ENCODE measurements at places on chromosomes 5 and 9.

GRCh38 chr9:2907411-2907810 is 63.5 kb upstream of the PUM3 start:
- no peak for DNase-seq

DNA sequence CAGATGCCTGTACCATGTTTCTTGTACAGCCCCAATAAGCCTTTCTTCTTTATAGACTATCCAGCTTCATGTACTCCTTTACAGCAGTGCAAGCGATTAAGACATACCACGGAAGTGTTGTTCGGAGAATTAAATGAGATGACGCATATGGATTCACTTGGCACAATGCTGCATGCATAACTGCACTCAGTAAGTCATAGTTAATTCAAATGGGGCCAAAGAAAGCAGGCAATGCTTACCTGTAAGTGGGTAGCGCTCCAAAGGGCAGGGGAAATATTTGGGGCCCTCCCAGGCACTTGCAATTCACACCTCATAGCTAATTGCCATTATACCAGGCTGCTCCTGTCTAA is 7.7 kb upstream of the ADRA1B start:
- no peak for DNase-seq

GRCh38 chr9:112355427-112355897 is 22.0 kb upstream of the PTBP3 start:
- no peak for DNase-seq

DNA sequence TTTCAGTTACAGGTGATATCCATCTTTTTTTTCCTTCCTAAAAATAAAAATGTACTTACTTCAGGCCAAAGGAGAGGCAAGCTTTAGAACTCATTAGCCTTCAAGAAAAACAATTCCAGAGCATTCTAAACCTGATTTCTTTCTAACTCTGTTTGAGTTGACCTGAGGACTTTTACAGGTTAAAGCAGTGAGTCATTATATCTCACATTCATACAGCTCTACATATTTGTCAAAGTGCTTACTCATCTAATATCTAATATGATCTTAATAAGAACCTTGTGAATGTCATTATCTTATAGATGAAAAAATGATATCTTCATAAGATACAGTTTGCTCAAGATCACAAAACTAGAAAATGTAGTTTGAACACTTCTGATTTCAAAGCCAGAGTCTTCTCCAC is 149.2 kb upstream of the CDKN2B start:
- DNase-seq, result no peak

GRCh38 chr9:99020786-99021436 is 77.2 kb downstream of the COL15A1 start:
- DNase-seq, result no peak

DNA sequence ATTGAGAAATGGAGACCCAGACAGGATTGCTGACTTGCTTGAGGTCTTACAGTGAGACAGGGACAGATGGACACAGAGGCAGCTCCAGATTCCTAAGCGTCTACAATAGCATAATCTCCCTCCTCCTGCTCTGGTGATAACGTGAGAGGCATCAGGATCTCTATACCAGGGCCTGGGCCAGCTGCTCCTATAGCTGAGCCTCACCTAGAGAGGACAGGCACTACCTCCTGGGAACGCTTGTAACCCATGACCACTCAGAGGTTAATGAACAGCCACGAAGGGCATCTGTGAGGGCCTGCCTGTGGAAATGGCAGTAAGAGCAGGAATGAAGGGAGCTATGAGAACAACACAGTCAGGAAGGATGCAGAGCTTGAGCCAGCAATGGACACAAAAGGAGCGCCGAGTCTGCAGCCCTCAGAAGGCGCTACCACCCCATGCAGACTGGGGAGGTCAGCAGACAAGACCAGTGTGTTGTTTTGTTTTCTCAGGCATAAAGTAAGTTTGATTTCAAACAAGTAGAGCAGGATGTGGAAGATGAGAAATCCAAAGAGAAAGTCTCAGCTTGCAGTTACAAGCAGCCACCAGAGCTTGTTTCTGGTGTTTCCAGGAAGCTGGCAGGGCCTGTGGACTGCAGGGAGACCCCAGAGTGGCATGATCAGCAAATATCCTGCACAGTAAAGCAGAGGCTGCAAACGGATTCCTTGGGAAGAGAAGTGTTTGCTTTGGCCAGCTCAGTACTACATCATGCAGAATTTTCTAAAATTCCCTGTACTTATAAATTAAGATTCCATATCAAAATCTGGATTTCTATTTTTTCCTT is 17.4 kb downstream of the ANKS6 start:
- DNase-seq, result no peak

DNA sequence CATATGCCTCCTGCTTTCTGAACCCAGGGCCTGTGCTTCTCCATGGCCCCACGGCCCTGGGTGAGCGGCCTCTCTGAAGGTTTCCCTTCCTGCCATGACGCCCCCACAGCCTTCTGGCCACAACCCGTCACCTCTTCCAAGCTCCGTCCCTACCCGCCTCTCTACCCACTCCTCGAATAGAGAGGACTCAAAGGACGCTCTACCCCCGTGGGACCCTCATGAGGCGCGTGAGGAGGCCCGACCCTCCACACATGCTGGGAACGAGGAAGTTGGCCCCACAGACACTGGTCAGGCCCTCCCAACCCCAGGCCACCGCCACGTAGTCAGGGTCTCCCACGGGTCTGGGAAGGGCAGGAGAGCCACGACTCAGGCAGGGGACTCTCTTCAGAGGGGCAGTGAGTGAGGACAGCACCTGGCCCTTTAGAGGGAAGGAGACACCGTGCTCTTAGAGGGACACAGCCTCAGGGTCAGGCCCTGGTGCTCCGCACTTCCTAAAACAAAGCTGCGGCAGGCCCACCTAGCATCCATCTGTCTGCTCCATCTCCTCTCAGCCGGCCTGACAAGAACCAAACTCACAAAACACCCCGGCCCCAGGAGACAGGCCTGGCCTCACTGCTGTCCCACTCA is 5.3 kb downstream of the BRD3 start:
- DNase-seq, result no peak

DNA sequence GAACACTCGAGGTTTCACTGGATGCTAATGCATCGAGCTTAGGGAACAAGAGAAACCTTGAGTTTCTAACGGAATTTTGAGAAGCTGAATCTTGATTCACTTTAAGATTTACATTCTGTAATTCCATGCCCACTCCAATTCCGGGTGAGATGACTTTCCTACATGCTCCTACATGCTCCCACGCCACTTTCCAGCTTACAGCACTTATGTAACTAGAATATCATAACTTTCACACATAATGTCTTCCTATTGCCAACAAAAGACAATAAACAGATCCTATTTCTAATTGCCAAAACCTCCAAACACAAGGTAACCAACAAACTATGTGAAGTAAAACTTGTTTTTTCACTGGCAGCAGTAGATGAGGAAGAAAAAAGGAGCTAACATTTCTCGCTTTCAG is 72.9 kb downstream of the ECPAS start:
- DNase-seq, result no peak

GRCh38 chr9:95107001-95107749 is 210.3 kb downstream of the FANCC start:
- DNase-seq, result no peak

DNA sequence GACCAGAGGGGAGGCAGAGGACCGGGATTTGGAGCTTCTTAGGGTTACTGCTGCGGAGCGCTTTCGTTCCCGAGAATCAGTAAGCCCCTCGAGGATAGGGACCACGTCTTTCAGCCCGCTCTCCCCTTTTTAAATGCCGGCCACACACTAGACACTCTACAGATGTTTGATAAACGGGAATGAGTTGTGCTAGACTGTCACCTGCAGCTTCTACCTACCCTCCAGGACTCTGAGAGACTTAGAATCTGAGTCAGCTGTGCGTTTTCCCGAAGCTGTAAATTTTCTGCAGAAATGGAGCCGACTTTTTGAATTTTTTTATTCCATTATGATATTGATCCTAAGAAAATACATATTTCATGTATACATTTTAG is 670 bp downstream of the CCDC171 start:
- no peak for DNase-seq

DNA sequence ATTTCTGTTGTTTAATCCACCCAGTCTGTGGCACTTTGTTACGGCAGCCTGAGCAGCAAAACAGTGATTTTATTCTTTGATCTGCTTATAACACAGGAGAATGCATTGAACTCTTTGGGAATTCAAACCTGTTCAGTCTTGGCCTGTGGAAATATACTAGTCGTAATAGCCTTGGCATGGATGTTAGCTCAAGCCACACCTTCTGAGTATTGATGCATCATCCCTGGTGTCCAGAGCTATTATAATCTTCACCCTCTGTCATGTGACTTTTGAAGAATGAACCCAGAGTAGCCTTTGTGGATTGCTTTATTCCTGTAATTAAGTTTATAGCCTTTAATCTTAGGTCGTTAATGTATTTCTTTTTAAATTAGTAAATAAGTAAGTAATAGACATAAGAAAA is 50.8 kb upstream of the TEX48 start:
- DNase-seq, result no peak

- no peak for DNase-seq
Observed at GRCh38 chr5:59785676-59786333, 107.7 kb downstream of the PDE4D start.

DNA sequence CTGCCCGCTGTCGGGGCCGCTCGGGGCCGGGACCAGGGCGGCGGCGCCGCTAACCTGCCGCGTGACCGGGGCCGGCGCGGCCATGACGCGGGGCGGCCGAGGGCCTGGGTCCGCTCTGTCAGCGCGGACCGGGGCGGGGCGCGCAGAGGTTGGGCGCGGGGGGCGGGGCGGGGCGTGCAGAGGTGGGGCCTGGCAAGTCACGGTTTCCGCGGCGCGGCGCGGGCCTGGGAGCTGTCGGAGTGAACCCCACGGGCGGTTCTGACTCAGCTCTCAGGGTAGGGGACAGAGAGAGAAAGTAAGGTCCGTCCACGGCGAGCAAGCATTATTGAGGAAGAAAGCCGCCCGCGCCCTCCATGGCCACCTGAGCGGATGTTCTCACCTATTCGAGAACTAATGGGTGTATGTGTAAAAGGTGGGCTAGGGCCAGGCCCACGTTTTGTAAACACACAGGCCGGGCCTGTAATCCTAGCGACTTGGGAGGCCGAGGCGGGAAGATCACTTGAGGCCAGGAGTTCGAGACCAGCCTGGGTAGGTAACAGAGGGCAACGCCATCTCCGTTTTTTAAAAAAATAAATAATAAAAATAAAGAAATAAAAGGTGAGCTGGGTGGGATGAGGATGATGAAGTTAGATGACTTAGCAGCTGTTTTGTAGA is at the start of gene PRXL2C:
Gene PRXL2C, minus strand, starts transcription at position 120 of the 654 bp plus-strand sequence. Its CDS starts 36 bp downstream, at position 84.
- DNase-seq, result peak; percentile 68

DNA sequence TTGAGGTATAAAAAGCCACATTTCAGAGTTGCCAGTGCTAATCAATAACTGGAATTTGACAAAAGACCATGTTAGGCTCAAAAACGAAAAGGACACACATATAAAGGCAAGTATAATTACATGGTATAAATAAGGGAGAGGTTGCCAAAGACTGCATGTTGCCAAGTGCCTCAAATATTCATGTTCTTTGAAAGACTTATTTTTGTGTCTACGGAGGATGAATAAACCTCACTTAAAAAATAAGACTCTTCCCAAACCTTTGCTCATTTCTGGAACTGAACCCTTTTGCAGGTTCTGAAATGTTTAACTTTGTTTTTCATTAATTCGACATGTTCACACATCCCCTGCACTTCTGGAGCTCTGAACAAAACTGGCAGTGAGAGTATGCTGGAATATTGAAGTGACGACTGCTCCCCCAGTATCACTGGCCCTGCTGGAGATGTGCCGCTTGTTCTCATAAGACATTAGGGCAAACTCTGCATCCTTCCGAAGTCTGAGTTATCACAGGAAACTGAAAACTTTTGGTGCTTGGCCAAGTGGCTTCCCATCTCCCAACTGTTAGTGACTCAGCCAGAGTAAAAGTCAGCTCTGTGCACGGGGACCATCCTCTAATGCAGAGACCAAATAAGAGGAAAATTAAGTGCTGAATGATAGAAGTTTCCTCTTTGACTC is 336.8 kb downstream of the GLIS3 start:
- DNase-seq, result no peak

DNA sequence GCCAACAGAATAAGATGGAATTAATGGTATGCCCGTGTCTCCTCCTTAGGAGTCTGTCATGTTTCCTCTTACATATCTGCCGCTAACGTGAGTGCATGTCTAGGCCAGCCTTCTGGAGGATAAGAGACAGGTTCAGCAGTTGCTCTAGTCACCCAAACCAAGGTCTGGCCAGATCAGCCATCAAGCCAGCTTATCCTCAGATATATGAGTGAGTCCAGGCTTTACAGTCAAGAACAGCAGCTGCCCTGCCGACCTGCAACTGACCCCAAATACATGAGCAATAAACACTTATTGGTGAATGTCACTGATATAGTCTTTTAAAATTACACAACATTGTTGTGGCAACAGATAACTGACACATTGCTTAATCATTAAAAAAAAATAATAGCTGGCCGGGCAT is 123.5 kb downstream of the TSSK1B start:
- no peak for DNase-seq

DNA sequence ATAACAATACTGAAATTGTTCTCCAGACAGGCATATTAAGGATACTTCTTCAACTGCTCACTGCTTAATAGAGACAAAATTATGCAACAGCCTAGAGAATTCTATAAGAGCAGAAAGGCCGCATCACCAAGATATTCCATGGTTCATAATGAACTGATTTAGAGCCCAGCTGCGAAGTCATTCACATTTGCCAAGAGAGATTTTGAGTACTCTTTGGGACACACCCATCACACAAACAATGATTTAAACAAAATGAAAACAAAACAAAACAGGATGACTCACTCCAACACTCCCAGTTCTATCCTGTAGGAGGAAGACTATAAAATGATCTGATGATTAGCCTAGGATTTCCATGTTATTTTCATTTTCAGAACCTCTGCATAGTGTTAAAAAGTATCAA is 145.7 kb upstream of the GNA14 start:
- no peak for DNase-seq

- no peak for DNase-seq
Observed at GRCh38 chr5:6659941-6660684, 26.9 kb downstream of the SRD5A1 start.

- no peak for DNase-seq
Observed at GRCh38 chr9:37364136-37364535, 58.4 kb upstream of the GRHPR start.

- DNase-seq, result no peak
Observed at GRCh38 chr9:87184956-87185642, 237.8 kb upstream of the GAS1 start.

- DNase-seq, result no peak
Observed at GRCh38 chr5:123278284-123278683, 144.9 kb downstream of the CEP120 start.

GRCh38 chr5:138149530-138149929 is 10.3 kb upstream of the NME5 start:
- no peak for DNase-seq

Data from naive thymus-derived CD8-positive, alpha-beta T cell (primary cell).